Retina (tissue), 1 donor: ENCODE measurements at places on chromosomes 1 and 21.

DNA sequence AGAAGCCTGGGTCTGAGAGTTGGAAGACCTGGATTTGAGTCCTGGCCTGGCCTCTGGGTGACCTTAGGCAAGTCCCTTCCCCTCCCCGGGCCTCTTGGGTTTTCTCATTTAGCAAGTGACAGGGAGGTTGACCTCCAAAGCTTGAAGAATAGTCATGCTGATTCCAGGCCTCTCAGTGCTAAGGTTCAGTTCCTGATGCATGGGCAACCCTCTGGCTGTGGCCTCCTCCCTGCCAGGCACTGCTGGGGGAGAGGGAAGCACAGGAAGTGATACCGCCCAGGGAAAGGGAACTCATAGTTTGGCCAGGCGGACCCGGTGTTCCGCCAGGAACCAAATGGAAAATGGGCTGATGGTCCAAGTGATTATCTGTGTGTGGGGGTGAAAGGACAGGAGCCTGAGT, 23.6 kb upstream of the WASF2 start:
- no peak for DNase-seq

DNA sequence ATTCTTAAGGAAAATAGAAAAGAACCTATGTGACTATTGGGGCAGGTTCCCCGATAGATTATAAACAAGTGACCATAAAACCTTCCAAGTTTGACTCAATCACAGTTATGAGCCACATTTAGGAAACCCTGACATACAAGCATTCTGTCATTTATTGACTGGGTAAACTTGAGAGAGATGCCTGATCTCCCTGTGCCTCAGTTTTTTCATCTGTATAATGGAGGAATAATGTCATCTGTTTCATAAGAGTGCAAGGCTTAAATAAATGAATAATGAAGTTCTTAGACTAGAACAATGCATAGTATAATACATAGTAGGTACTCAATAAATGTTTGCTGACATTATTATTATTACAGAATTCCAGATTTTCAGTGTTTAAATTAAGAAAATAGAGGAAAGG, 18.9 kb upstream of the EEIG2 start:
- no peak for DNase-seq

- no peak for DNase-seq
Observed at GRCh38 chr1:169312084-169312954, 55.3 kb downstream of the NME7 start.

DNA sequence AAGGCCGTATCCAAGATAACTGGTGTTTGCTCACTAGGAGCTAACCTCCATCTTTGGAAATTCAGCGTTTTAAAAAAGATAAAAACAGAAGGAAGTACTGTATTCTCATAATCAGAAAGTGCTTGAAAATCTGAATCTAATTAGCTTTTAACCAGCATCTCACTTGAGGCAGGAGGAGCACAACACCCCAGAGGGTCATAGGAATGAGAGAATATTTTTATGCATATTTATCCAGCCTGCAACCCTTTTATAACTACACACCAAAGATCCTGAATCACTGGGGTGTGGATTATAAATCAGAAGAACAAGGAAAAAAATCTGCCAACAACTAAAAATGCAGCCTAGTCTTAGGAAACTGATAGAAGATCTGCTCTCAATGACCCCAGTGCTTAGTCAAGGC, 68.0 kb upstream of the PTCH2 start:
- DNase-seq: no peak

DNA sequence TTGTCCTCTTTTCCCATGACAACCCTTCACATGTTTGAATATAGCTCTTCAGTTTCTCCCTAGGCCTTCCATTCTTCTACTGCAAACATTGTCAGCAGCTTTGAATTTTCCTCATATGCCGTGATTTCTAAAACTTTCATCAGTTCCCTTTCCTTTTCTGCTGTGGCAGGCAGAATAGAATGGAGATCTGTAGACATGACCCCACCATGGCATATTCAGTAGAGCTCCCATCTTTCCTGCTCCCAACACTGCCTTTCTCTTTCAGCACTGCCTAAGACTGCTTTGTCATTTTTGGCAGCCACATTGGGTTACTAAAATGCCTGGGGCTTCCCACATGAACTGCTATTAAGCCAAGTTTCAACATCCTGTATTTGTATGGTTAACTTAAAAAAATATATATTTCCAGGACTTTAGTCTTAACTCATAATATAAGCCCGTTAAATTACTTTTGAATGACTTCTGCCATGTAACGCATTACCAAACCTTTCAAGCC, 60.9 kb downstream of the TBX19 start:
- no peak for DNase-seq

DNA sequence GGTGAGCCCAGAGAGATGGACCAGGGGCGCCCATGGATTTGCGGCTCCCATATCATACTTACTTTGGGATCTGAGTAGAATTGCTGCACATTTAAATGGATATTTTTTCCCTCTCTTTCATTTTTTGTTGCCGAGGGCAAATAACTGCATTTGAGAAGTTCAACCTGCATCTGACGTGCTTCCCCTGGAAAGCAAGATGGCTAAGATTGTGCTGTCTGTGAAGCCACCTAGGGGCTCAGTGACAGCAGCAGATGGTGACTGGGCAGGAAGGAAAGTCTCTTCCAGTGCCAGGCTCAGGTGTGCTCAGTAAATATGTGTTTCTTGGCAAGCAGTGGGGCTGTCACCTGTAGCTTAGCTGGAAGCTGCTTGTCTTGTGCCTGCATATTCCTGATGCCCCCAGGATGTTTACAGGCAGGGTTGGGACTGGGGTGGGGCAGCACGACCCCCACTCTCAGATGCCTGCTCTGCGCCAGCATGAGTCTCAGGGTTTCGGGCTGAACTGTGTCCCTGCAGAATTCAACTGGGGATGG, 59.8 kb upstream of the ETV3 start:
- no peak for DNase-seq

GRCh38 chr1:46412893-46413595, 18.9 kb downstream of the FAAH start:
- no peak for DNase-seq

- DNase-seq: no peak
Observed at GRCh38 chr1:89391686-89392085, 27.8 kb downstream of the GBP6 start.

DNA sequence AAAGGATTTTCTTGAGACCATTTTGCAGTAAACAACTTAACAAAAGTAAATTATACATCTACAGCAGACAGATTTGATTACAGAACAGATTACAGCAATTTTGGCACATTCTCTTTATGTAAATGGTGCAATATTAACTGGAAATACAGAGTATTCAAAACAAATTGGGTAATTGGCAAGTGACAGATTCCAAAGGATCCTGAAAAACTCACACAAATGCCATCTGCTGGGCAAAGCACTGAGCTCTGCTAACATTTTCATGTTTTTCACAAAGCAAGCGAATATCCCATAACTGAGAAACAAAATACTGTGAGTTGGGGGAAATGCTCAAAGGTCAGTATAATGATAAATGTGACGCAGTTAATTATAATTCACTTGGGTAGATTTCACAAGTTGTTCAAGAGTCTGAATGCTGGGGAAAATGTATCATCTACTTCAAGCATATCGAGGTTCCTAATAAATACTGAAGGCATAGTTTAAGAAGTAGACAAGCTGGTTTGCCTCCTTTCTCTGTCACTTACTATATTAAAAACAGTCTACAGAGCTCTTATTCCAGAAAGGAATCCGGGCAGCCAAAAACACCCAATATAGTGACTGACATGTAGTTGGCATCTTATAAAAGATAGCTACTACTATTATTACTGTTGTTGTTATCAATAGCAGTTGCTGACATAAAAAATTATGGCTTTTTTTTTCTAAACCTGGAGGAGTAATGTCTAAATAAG, 75.8 kb upstream of the SDC3 start:
- DNase-seq: no peak

GRCh38 chr1:18041102-18041501, 66.5 kb upstream of the IGSF21 start:
- DNase-seq: no peak

GRCh38 chr1:33899746-33900145, 35.9 kb downstream of the HMGB4 start:
- DNase-seq: no peak
